ENCODE measurements at places on chromosomes 12 and 14.
A peak's percentile ranks its signal among the peaks of the same experiment; 100 is the strongest.

- DNase-seq: no peak
Observed at GRCh38 chr14:83173687-83174086, 1640.0 kb upstream of the SEL1L start.

DNA sequence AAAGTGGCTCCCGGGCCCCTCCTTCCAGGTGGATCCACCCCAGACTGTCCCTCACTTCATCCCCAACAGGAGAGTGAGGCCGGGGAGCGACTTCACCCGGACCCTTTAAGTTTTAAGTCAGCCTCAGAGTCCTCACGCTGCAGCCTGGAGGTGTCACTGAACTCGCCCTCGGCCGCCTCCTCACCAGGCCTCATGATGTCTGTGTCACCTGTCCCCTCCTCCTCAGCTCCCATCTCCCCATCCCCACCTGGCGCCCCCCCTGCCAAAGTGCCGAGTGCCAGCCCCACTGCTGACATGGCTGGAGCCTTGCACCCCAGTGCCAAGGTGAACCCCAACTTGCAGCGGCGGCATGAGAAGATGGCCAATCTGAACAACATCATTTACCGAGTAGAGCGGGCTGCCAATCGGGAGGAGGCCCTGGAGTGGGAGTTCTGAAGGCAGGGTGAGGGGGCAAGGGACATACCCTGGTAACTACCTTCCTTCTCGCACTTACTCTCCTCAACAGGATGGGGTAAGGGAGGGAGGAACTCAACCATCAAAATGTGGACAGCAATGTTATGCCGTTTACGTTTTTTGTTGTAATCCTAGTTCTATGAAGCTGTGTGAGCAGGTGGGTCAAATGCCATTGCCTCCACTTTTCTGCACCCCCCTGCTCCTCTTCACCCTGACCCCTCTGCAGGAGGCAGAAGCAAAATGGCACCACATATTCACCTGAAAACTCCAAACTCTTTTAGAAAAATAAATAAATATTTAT lies 20.8 kb downstream of the PHETA1 start:
- DNase-seq: no peak

GRCh38 chr14:85537526-85537925 lies 7.6 kb downstream of the FLRT2 start:
- no peak for DNase-seq

- DNase-seq: no peak
Observed at GRCh38 chr12:72511906-72512305, 239.7 kb downstream of the TRHDE start.

GRCh38 chr12:4562034-4562657 lies at the start of gene DYRK4:
TSS of gene DYRK4 (plus strand) at chr12:4562208. CDS start at chr12:4562246, 38 bp downstream.
- DNase-seq: no peak

DNA sequence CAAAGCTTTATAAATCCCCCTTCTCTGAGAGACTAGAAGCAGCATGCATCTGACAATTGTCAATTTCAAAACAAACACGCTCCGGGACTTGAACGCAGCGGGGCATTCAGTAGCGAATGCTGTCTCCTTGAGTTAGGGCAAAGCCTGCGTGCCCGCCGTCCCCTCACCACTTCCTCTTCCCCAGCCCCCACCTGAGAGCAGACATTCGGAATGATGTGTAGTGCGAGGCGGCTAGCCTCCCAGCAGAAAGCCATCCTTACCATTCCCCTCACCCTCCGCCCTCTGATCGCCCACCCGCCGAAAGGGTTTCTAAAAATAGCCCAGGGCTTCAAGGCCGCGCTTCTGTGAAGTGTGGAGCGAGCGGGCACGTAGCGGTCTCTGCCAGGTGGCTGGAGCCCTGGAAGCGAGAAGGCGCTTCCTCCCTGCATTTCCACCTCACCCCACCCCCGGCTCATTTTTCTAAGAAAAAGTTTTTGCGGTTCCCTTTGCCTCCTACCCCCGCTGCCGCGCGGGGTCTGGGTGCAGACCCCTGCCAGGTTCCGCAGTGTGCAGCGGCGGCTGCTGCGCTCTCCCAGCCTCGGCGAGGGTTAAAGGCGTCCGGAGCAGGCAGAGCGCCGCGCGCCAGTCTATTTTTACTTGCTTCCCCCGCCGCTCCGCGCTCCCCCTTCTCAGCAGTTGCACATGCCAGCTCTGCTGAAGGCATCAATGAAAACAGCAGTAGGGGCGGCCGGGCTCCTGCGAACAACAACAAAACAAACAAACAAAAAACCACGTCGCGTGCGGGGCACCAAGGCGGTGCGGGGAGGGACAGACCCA lies 2.2 kb downstream of the PRMT8 start:
- no peak for DNase-seq

GRCh38 chr12:15788233-15789219 lies 662 bp downstream of the EPS8 start:
- peak; percentile 9 for DNase-seq

DNA sequence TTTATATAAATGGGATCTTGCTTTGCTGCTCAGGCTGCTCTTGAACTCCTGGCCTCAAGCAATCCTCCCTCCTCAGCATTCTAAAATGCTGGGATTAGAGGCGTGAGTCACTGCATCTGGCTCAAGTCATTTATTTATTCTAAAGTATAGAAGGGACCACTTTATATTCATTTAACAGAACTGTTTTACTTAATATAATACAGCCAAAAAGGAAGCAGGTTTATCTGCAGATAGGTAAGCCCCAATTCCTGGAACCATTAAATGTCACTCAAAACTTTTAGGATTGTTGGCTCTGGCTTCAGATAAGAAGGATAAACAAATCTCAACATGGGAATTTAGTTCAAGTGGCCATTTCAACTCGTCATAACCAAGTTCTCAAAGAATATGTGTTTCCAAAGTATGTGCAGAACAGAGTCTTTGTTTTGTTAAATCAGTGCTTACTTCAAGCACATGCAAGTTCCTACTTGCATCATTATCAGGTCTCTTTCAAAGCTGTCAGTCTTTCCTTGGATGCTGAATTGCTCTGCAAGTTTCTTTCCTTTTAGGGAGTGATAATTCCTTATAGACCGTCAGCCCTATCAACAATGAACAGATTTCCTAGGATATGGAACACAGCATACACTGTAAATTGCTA lies 60.4 kb downstream of the KITLG start:
- DNase-seq: no peak

- no peak for DNase-seq
Observed at GRCh38 chr12:101076921-101077320, 133.1 kb downstream of the SLC5A8 start.

DNA sequence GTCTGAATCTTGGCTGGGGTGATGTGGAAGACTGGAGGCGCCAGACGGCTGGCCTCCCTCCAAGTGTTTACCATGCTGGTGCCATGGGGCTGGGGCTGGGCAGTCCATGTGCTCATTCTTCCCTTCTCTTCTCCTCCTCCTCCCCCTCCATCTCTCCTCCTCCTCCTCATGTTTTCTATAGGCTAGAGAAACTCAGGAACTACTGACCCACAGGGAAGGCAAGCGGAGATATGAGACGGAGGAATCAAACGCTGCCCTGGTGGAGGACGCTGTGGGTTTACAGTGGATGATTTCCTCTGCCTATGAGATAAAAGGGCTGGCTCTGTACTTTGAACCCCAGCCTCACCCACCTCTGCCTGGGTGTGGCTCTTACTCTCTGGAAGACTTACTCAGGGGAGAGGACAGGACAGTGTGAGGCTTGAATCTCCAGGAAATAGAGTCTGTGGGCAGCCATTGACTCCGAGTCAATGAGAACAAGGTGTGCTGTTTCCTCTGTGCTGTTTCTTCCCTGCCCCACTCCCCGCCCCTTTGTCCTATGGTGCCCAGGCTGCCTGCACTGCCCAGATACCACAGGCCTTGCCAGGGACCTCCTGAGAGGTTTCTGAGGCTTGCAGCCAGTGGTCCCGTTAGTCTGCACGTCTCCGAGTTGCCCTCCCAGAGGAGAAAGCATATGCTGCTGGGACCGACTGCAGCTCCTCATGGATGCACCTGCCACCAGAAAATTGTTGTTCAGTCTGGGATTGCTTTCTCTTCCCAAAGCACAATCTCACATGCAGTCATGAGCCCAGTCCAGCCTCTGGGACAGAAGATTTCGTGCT lies 132.6 kb upstream of the ARHGAP5 start:
- no peak for DNase-seq

GRCh38 chr12:24659016-24659415 lies 289.9 kb downstream of the BCAT1 start:
- DNase-seq: no peak

GRCh38 chr14:61872452-61872851 lies 110.2 kb downstream of the SNAPC1 start:
- no peak for DNase-seq

- no peak for DNase-seq
Observed at GRCh38 chr12:124753228-124753591, 110.5 kb downstream of the SCARB1 start.

DNA sequence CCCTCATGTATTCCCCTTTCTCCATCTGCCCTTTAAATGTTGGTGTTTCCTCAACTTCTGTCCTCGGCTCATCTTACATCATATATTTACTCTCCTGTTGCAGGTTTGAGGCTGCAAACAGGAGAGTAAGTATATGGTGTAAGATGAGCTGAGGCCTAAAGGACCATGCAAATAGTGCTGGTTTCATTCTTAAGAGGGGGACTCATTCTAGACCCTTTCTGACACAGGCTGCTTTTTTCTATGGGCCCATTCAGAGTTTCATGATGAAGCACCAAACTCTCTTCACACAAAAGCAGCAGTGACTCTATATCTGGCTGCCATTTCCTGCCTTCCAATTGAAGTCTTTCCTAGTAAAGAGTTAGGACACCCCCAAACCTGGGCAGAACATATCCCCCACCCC lies 218.5 kb downstream of the PHLDA1 start:
- no peak for DNase-seq

GRCh38 chr14:36520601-36521525 lies 831 bp upstream of the NKX2-1 start:
- DNase-seq: no peak

DNA sequence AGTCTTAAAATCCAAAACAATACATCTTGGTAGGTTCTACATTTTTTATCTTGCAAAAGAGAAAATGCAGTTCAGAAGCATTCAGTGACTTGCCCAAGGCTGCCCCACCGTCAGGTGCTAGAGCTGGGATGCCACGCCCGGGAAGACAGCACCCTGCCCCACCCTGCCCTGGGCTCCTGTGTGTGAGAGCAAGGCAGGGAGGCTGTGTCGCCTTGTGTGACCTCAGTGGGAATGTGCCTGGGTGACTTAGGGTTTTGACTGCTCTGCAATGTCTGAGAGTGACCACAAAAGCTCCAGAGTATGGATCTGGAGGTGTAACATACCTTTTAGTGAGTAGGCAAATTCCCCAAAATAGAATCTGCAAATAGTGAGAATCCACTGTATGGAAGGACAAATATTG lies 60.0 kb downstream of the AACS start:
- no peak for DNase-seq

- no peak for DNase-seq
Observed at GRCh38 chr14:106850913-106851825, 1324.8 kb downstream of the TMEM121 start.

GRCh38 chr14:49853572-49854375 lies 1.2 kb upstream of the NEMF start:
- DNase-seq: peak; percentile 69

DNA sequence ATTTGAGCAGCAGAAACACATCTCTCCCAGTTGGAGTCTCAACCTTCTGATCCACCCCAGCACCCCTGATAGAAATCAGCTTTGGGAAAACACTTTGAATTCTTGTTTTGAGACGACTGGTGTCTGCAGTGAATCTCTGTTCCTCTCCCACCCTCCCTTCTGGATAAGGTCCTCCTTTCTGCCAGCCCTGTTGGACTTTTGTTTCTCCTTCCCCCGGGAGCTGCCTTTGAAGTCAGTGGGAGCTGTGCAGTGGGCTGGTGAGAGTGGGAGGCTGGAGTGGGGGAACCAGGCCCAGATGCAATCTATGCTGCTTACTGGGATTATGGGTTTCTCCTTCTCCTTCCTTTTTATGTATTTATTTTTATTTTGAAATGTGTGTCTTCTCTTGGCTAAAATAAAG lies 49.0 kb downstream of the FLRT2 start:
- no peak for DNase-seq

DNA sequence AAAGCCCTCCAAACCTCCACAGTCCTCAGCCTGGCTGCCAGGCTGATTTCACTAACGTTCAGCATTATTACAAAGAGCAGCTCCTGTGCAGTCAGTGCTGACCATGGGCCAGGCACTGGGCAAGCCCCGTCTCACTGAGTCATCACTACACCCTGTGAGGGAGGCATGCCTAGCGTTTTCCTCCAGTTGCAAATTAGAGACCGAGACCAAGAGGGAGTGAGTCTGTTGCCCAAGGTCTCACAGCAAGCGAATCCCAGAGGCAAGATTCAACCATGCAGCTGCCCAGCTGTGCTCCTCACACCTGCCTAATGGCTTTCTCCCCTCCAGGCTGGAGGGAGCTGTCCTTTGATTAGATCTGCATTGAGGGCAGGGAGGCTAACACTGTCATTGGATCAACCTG lies 229.3 kb upstream of the LHX5 start:
- no peak for DNase-seq

DNA sequence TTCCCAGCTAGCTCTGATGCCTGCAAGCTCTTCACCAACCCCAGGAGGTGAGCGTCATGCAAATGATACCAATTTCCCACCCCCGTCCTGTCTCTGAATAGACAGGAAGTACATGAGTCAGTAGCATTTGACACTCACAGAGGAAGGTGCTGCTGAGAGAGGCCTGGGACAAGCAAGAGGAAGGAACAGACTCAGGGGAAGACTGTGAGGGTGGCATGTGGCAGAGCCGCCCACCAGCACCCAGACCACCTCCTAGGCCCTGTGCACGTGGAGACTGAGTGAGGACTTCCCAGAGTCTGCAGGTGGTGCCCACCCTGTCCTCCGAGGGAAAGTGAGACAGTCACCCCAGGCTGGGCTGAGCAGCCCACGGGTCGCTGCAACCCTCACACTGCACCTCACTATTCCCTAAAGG lies 199.5 kb upstream of the SFSWAP start:
- DNase-seq: peak; percentile 20

- no peak for DNase-seq
Observed at GRCh38 chr14:51019089-51019488, 74.8 kb upstream of the PYGL start.

DNA sequence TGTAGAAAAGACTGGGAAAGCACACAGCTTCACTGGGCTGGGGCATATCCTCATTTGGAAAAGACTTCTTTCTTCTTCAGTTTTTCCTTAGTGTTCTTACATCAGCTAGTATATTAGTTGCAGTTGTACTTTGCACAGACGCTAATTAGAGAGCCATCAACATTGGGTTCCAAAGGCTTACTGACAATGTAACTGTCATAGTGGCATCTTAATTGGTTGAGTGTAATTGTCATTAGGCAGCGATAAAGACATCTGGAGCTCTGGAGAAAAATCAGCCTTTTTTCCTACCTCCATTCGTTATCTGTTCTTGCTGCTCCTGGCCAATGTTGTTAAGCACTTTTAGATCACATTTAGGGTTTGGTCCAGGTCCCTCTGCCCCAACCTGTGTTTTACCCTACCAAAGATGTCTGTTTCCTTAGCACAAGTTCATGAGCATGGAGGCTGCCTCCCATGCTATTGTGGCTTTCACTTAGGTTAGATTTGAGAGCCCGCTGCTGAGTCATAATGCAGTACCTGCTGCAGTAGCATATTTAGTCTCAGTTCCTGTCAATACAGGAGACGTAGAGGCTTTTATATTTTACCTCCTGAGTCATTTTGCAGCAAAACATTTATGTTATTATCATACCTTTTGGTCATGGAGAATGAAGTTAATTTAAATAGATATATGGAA lies 49.2 kb downstream of the FBXW8 start:
- no peak for DNase-seq

Measured in activated CD4-positive, alpha-beta T cell treated with anti-CD3 and anti-CD28 coated beads, Interleukin-2, amount 50 U/mL, for 1 hour (primary cell).